Breast epithelium (tissue), 4 donors: ENCODE measurements at places on chromosomes 1 and 21.

- H3K27me3 ChIP-seq: no peaks in the 10 kb centered on the region
- peaks cover 5% of the 10 kb centered on the region for H3K4me1 ChIP-seq
- no peak overlapping the region for H3K4me3 ChIP-seq
- H3K36me3 ChIP-seq: no peaks in the 10 kb centered on the region
- peak overlapping the region; percentile 15 for H3K27ac ChIP-seq
Measured at GRCh38 chr1:203743091-203743571, 21.9 kb upstream of the LAX1 start.

DNA sequence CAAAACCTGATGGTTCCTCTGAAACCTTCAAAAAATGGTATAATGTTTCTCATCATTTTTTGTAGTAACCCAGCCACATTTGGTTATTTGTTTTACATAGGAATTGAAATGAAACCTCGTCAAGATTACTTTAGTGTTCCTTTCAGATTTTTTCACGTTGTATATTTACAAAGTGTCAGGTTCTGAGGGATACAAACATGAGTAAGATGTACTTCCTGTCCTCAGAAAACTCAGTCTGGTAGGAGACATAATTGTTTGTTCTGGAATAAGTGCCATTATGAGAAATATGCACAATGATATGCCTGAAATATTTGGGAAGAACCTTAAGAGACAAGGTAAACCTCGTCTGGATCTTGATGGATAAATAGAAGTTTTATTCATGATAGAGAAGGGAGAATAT, 145.5 kb downstream of the USP25 start:
- no peak overlapping the region for H3K4me3 ChIP-seq
- peaks cover 3% of the 10 kb centered on the region for H3K36me3 ChIP-seq
- DNase-seq: no peak
- H3K4me1 ChIP-seq: no peaks in the 10 kb centered on the region
- no peaks in the 10 kb centered on the region for H3K27me3 ChIP-seq
- H3K27ac ChIP-seq: no peak overlapping the region

DNA sequence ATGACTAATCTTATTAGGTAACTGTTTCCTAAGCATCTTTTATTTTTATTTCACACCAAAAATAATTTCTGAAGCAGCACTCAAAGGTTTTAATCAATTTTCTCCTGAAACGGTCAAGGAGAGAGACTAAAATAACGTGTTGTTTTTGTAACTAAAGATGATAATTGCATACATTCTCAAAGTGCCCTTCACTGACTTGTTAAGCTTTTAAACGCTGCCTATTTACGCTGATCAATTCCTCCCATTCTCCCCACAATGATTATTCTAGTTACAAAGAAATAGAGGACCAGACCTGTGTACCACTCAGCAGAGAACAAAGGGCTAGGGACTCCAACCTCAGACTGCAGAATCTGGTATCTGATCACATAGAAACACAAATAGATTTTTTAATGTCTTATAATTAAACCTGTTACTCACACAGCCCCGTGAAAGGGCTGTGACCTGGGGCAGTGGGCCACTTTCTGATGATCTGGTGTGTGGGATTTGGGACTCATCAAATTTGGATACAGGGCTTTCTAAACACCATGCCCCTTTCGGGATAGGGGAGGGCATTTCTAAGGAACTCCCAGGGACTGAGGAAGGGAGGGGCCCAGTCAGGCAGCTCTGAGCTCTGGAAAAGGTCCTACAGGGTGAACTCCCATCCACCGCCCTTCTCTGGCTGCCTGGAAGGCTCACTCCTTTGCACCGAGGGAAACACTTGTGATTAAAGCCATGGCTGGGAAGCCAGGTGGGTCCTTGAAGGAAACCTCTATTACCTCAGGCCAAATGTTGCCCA, 65.2 kb downstream of the BCAR3 start:
- H3K4me3 ChIP-seq: no peak overlapping the region
- H3K27me3 ChIP-seq: no peaks in the 10 kb centered on the region

GRCh38 chr1:67686267-67687197, 1.5 kb downstream of the GADD45A start:
- H3K27me3 ChIP-seq: no peaks in the 10 kb centered on the region
- H3K4me3 ChIP-seq: peak overlapping the region; percentile 87
- peaks cover 4% of the 10 kb centered on the region for H3K4me1 ChIP-seq
- peak; percentile 86 for DNase-seq
- peak overlapping the region; percentile 97 for H3K27ac ChIP-seq
- no peaks in the 10 kb centered on the region for H3K36me3 ChIP-seq

- H3K36me3 ChIP-seq: no peaks in the 10 kb centered on the region
- no peaks in the 10 kb centered on the region for H3K4me1 ChIP-seq
- no peak overlapping the region for H3K27ac ChIP-seq
- no peaks in the 10 kb centered on the region for H3K27me3 ChIP-seq
- H3K4me3 ChIP-seq: no peak overlapping the region
Measured at GRCh38 chr1:80989455-80989854, 811.3 kb upstream of the ADGRL2 start.

GRCh38 chr1:152906023-152906565, 2.3 kb upstream of the IVL start:
- no peaks in the 10 kb centered on the region for H3K36me3 ChIP-seq
- H3K4me3 ChIP-seq: no peak overlapping the region
- no peaks in the 10 kb centered on the region for H3K27me3 ChIP-seq

GRCh38 chr1:225514671-225515081, 86.8 kb upstream of the LBR start:
- DNase-seq: no peak
- no peaks in the 10 kb centered on the region for H3K4me1 ChIP-seq
- H3K27me3 ChIP-seq: no peaks in the 10 kb centered on the region
- H3K36me3 ChIP-seq: no peaks in the 10 kb centered on the region

DNA sequence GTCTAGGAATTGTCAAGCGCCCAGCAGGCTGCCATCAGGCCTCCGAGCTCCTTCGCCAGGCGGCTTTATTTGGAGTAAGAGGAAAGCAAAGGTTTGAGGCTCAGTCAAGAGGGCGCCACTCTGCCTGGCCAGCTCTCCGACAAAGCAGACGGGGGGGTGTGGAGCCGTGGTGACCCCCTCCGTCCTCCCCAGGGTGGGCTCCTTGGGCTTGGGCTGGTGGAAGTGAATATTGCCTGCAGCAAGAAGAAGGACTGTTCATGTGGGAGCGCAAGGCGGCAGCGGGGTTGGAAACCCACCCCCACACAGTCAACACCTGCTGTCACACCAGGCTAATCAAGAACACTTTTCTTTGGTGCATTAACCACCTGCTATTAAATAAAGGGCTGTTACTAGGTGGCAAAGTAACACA, 14.6 kb downstream of the EPHX1 start:
- H3K27me3 ChIP-seq: no peaks in the 10 kb centered on the region
- no peak overlapping the region for H3K4me3 ChIP-seq
- peak overlapping the region; percentile 53 for H3K27ac ChIP-seq
- H3K4me1 ChIP-seq: no peaks in the 10 kb centered on the region
- no peaks in the 10 kb centered on the region for H3K36me3 ChIP-seq
